ENCODE measurements at places on chromosomes 3 and 15.

DNA sequence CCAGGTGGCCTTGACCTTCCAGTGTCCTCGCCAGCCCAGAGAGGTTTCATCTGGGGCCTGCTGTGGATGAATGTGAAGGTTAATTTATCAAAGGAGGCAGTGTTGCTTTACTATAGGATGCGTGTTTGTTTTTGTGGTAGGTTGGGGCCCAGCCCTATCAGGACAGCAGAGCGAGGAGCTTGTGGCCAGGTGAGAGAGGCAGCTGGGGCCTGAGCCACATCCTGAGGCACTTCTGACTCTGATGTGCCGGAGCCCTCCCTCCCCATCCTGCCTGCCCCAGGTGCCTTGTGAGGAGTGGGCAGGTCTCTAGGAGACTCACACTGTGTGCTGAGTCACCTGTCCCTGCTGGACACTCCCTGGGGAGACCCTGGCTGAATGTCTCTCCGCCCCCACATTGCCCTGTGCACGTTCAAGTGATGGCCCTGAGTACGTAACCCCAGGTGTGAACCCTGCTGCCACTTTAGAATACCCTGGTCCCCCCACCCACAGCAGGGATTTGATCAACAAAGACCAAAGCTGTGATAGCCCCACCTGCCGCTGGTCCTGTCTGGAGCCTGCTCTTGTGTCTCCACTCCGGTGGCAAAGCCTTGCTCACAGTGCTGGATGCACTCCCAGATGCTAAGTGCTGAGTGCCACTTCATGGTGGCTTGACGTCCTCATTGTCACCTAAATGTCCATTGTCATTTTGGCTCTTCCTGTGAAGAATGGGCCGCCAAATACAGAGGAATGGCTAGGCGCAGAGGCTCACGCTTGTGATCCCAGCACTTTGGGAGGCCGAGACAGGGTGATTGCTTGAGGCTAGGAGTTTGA is 16.0 kb downstream of the FBLN2 start:
- no peaks in the 10 kb centered on the region for H3K27me3 ChIP-seq
- H3K4me3 ChIP-seq = no peak overlapping the region
- no peaks in the 10 kb centered on the region for H3K36me3 ChIP-seq

DNA sequence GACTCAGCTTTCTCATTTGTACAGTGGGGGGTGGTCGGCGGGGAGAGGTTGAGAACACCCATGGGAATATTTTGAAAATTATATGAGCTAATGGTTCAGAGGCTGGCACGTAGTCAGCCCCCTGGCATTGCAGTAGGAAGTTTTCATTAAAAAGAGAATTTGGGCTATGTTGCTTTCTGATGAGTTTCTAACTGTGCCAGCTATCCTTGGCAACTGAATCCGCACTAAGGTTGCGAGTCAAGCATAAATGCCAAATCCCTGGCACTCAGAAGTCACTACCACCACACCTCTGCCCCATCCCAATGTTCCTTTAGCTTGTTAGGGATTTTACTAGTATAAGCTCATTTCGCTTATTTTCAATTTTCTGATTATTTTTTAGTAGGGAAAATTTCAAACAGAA is 91.6 kb downstream of the DNASE1L3 start:
- H3K4me3 ChIP-seq = no peak overlapping the region
- H3K27ac ChIP-seq = no peak overlapping the region
- no peak for DNase-seq
- H3K4me1 ChIP-seq = peaks cover 23% of the 10 kb centered on the region
- no peaks in the 10 kb centered on the region for H3K27me3 ChIP-seq
- H3K36me3 ChIP-seq = peaks cover 16% of the 10 kb centered on the region

DNA sequence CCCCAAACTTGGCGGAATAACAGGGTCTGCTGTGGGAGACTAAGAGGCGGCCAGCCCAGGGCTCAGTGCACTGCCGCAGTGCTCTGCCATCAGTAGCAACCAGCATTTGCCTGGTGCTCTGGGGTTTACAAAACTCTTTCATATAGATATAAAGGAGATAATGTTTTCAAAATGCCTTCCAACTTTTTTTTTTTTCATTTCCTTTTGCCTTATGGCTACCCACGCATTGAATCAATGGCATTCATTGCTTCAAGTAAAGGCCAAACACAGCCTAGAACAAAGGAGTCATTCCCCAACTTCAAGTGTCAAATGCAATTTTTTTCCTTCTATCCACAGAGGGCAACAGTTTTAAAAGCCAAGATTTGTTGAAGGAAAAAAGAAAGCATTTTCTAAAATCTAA is 11.6 kb upstream of the SLC24A5 start:
- H3K4me3 ChIP-seq = no peak overlapping the region
- no peak for DNase-seq
- H3K36me3 ChIP-seq = no peaks in the 10 kb centered on the region
- H3K4me1 ChIP-seq = no peaks in the 10 kb centered on the region
- no peak overlapping the region for H3K27ac ChIP-seq
- H3K27me3 ChIP-seq = no peaks in the 10 kb centered on the region

GRCh38 chr3:183354874-183355273 is 73.5 kb downstream of the MCF2L2 start:
- DNase-seq = no peak
- no peaks in the 10 kb centered on the region for H3K27me3 ChIP-seq
- no peak overlapping the region for H3K27ac ChIP-seq
- H3K4me3 ChIP-seq = no peak overlapping the region

- no peak overlapping the region for H3K4me3 ChIP-seq
- H3K4me1 ChIP-seq = peaks cover under 1% of the 10 kb centered on the region
- no peak for DNase-seq
- no peak overlapping the region for H3K27ac ChIP-seq
- no peaks in the 10 kb centered on the region for H3K27me3 ChIP-seq
- no peaks in the 10 kb centered on the region for H3K36me3 ChIP-seq
Observed at GRCh38 chr3:48118322-48118721, 69.9 kb downstream of the CDC25A start.

GRCh38 chr3:124203292-124203691 is 211.4 kb upstream of the ROPN1 start:
- no peak overlapping the region for H3K4me3 ChIP-seq
- H3K27me3 ChIP-seq = no peaks in the 10 kb centered on the region
- H3K27ac ChIP-seq = no peak overlapping the region
- H3K4me1 ChIP-seq = peaks cover 19% of the 10 kb centered on the region

DNA sequence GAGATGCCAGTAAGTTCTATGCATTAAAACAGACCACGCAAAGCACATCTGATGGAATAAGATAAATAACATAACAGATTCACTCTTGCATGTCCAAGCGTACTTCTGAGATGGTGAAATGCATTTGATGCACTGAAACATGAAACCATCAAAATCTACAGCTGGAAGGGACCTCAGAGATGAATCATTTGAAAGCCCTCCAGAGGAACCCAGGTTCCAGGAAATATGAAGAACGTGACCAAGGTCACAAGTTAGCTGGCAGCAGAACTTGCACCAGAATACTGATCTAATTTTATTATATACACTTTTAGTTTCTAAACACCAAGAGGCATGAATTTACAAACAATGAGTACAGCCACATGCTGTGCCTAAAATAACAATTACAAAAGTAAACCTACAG is 957.1 kb downstream of the FHIT start:
- no peaks in the 10 kb centered on the region for H3K36me3 ChIP-seq
- H3K27me3 ChIP-seq = no peaks in the 10 kb centered on the region
- H3K4me1 ChIP-seq = no peaks in the 10 kb centered on the region
- no peak overlapping the region for H3K4me3 ChIP-seq
- no peak for DNase-seq

GRCh38 chr3:27078246-27078913 is 290.8 kb downstream of the NEK10 start:
- no peak for DNase-seq
- no peaks in the 10 kb centered on the region for H3K27me3 ChIP-seq
- H3K36me3 ChIP-seq = no peaks in the 10 kb centered on the region
- H3K27ac ChIP-seq = no peak overlapping the region
- no peaks in the 10 kb centered on the region for H3K4me1 ChIP-seq

- DNase-seq = peak; percentile 26
- H3K27me3 ChIP-seq = no peaks in the 10 kb centered on the region
- no peak overlapping the region for H3K27ac ChIP-seq
- H3K36me3 ChIP-seq = no peaks in the 10 kb centered on the region
Observed at GRCh38 chr3:152574461-152575079, 260.4 kb upstream of the P2RY1 start.

DNA sequence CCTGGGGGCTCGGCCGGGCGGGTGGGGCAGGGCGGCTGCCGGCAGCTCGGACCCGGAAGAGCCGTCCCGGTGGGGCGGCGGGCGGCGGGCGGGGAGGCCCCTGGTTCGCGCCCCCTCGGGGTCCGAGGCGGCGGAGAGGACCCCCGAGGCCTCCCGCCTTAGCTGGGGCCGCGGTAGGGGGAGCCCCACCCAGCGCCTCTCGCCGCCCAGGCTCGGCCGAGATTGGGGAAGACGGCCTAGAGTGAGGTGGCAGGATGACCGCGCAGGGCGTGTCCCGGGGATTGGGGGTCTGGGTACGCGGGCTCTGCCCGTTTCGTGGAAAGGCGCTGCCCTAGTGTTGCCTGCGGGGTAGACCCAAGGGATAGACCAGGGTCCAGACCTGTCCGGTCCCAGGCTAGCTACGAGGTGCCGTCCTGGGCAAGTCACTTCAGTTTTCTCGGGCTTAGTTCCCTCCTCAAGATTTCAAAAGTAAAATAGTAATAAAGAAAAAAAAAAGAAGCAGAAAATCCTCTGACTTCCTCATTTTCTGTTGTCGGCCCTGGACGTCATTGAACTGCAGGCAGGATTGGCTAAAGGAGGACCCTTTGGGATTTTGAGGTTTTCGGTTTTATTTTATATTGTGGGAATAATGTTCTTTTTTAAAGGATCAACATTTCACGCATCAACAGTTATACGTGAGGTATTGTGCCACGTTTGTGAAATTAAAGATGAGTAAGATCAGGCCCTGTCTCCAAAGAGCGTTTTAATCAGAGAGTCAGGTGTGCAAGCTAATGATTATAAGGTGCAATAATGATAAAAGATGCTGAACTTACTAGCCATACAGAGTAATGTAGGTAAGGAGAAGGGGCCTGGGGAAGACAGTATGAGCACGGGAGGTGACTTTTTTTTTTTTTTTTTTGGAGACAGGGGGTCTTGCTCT is 679 bp downstream of the IQGAP1 start:
- H3K36me3 ChIP-seq = no peaks in the 10 kb centered on the region
- DNase-seq = no peak
- peak overlapping the region; percentile 94 for H3K4me3 ChIP-seq
- H3K27me3 ChIP-seq = no peaks in the 10 kb centered on the region

- H3K27me3 ChIP-seq = peaks cover 1% of the 10 kb centered on the region
- no peak overlapping the region for H3K27ac ChIP-seq
- no peaks in the 10 kb centered on the region for H3K4me1 ChIP-seq
- H3K4me3 ChIP-seq = no peak overlapping the region
Observed at GRCh38 chr3:13525827-13526625, 22.9 kb upstream of the FBLN2 start.

DNA sequence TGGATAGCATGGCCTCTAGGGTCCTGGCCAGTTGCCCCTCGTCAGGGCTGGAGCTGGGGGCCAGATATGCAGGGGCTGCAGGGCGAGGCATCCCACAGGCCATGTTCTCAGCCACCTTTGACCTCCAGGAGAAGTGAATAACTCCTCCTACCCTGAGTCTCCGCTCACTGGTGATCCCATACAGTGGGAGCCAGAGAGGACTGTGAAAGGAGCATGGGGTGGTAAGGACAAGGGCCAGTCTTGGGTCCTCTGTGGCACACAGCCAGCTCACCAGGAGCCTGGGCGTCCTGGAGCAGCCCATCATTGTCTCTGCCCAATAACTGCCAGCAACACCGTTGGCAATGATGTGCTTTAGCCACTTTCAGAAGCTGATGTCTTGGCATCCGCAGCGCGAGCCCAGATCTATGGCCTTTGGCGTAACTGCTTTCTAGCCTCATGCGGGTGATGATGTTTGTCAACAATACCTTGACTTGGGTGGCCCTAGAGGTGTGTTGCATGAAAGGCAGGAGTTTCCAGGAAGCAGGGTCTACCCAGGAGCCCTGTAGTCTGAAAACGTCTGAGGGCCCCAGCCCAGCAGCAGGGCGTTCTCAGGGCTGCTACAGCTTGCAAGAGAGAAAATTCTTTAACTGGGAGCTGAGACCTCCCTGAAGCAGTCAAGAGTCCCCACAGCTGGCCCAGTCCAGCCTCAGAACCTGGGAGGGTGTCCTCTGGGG is 61.1 kb upstream of the IQSEC1 start:
- H3K27ac ChIP-seq = no peak overlapping the region
- H3K4me3 ChIP-seq = no peak overlapping the region
- no peaks in the 10 kb centered on the region for H3K4me1 ChIP-seq
- no peak for DNase-seq
- no peaks in the 10 kb centered on the region for H3K36me3 ChIP-seq
- peaks cover 5% of the 10 kb centered on the region for H3K27me3 ChIP-seq

DNA sequence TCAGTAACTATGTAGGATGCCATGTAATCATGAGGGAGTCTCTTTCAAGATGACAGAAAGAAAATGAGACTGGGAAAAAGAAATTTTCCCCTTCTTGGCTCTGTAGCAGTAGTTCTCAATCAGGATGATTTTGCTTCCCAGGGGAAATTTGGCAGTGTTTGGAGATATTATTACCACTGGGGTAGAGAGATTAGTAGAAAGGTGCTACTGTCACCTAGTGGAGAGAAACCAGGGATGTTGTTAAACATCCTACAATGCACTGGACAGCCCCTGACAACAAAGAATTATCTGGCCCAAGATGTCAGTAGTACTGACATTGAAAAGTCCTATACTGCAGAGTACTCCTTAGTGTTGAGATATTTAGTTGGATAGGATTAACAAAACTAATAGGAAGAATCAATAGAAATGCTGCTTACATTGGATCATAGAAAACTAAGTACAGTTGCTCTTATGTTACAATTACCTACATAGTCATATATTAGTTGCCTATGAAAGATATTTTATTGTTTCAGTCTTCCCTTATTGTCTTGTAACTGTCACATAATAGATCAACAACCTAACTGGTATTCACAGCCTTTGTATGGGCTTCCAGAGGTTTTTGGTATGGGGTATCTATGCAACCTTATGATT is 433.3 kb downstream of the RAP2B start:
- H3K27ac ChIP-seq = no peak overlapping the region
- no peaks in the 10 kb centered on the region for H3K27me3 ChIP-seq
- no peaks in the 10 kb centered on the region for H3K36me3 ChIP-seq
- no peaks in the 10 kb centered on the region for H3K4me1 ChIP-seq
- H3K4me3 ChIP-seq = no peak overlapping the region
- DNase-seq = no peak

DNA sequence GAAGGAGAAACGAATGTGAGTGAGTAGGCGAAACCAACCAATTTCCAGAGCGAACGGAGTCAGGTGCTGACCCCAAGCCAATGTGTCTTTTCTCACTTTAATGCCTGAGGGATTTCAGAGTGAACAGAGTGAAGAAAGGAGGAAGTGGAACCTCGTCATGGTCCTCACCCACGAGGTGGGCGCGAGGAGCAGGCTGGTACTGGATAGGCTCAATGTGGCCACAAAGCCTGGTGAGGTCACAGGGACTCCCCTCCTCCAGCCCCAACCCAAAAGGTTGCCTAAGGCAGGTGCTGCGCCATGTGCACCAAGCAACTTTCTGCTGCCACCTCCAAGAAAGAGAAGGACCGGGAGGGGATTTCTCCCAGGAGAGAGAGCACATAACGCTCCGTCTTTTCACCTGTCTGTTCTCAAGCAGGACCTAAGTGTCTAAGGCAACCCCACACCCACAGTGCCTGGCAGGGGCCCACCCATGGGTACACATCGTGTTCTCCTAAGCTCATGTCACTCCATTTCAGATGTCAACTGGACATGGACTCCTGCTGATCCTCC is 3.8 kb downstream of the NRROS start:
- no peaks in the 10 kb centered on the region for H3K27me3 ChIP-seq
- peak overlapping the region; percentile 2 for H3K4me3 ChIP-seq
- peaks cover 25% of the 10 kb centered on the region for H3K36me3 ChIP-seq
- peaks cover 58% of the 10 kb centered on the region for H3K4me1 ChIP-seq

- H3K4me3 ChIP-seq = no peak overlapping the region
- H3K27ac ChIP-seq = no peak overlapping the region
- no peaks in the 10 kb centered on the region for H3K27me3 ChIP-seq
- DNase-seq = no peak
- no peaks in the 10 kb centered on the region for H3K4me1 ChIP-seq
- no peaks in the 10 kb centered on the region for H3K36me3 ChIP-seq
Observed at GRCh38 chr3:110938629-110939028, 133.0 kb upstream of the NECTIN3 start.

Measured in GM12878 (cell line).